Activated naive CD4-positive, alpha-beta T cell treated with anti-CD3 and anti-CD28 coated beads, Interleukin-2, amount 10 ng/mL, durations not matched to agents 5 hours and 36 hours (primary cell): ENCODE measurements at places on chromosomes 1 and 21. TPM values are rescaled to one million over a fixed set of nuclear protein-coding genes. Genes with fewer than 3 reads are reported as not detected.

Gene NGF
- total RNA-seq, result not detected

Gene UBIAD1
- total RNA-seq, result 39.9 TPM

Gene LMX1A
- total RNA-seq, result not detected

Gene AQP10
- not detected for total RNA-seq
